Stimulated activated CD8-positive, alpha-beta memory T cell treated with anti-CD3 and anti-CD28 coated beads, Interleukin-7, amount 100 ng/mL, for 1 hour (primary cell): ENCODE measurements at places on chromosomes 11 and 22.

GRCh38 chr11:113628912-113629311 lies 77.2 kb downstream of the TMPRSS5 start:
- DNase-seq, result no peak

- DNase-seq, result no peak
Observed at GRCh38 chr11:2572491-2573239, 127.1 kb downstream of the KCNQ1OT1 start.

GRCh38 chr11:61158691-61159381 lies 2.4 kb downstream of the VPS37C start:
- DNase-seq, result no peak

- no peak for DNase-seq
Observed at GRCh38 chr22:21455334-21456089, 11.7 kb upstream of the TMEM191C start.
